ENCODE measurements at places on chromosomes 3 and 15.

GRCh38 chr3:113658107-113658506, 38.3 kb downstream of the USF3 start:
- no peak for DNase-seq

DNA sequence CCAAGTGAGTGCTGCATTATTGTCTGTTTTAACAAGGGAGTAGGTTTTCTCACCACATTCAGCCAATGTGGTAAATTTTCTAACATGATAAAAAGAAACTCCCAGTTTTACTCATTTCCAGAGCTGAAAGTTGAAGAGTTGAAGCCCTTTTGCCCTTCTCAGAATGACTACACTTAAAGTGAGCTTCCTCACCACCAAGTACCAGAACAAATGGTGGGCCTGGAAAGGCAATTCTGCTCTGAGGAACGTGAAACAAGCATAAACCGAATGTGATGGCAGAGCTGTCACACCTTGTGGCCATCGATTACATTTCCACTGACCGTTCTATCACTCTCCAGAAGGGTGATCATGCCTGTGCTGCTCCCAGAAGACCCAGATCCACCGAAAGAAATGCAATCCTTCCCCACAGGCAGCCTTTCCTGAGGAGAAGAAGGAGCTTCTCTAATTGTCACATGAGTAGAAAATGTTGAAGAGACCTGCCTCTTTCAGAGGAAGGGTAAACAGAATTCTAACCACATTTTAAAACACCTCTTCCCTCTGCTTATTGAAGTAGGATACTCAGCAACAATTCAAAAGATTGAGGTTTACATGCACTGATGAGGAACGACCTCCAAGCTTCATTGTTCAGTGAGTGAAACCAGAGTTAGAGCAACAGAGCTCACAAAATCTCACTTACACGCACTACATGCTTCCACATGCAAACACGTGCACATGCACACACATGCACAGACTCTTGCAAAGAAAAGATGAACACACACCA, 21.4 kb upstream of the CCR9 start:
- no peak for DNase-seq

DNA sequence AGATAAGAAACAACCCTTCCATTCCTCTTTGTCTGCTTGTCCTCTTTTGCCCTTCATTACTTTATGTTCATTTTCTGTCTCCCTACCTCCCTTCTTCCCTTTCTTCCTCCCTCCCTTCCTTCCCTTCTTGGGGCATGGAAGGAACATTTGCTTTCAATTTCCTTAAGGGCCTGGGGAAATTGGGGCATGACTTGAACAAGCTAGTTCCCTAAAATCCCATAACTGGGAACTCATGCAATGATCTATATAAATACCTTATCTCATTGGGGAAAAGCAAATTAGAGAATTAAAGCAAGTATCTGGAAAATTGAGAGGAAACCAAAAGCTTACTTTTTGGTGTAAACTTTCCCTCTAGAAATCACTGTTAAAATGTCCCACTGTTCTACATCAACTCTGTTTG, 35.7 kb downstream of the BOC start:
- DNase-seq, result no peak

DNA sequence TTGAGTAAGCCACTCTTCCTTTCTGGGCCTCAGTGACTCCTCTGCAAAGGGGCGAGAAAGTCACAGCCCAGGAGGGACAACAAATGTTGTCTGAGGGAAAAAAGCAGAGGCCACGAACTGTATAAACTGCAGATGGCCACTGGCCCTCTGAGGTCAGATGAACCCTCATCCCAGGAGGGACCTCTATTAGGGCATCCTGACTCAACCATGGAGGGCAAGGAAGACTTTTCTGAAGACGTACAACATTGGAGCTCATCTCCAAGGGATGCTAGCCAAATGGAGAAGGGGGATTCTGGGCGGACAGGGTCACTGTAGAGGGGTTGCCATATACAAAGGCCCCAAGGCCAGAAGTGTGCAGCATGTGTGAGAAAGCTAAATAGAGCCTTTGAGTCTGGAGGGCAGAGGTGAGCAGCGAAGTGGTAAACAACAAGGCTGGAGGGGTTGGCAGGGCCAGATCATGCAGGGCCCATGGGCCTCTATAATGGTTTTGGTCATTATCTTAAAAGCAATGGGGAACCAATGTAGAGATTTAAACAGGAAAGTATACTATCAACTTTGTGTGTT, 16.7 kb downstream of the GRAMD2A start:
- no peak for DNase-seq

DNA sequence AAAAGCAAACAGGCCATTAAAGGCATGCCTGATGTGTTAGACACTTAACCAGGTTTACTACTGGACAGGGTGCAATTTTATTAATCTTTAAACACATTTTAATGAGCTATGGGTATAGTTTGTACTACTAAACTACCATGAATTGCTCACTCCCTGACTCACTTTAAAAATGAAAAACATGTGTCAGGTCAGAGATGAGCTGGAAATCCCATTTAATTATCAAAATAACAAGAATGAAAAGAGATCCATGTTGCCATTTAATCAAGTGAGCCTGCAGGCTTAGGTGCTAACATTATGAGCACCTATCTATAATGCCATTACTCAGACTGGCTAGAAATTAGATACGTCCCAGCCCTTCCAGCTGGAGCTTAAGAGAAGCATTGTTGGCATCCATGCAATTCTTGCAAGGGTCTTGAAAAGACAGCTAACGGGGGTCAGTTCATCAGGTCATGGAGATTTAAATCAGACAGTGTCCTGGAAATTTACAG, 224.4 kb downstream of the THRB start:
- DNase-seq, result no peak

- DNase-seq, result no peak
These were observed 51.0 kb downstream of the ST8SIA2 start for GRCh38 chr15:92444631-92445030.

- DNase-seq, result no peak
These were observed 11.1 kb upstream of the CDV3 start for GRCh38 chr3:133562376-133562775.

GRCh38 chr3:102025606-102026270, 176.4 kb downstream of the NFKBIZ start:
- no peak for DNase-seq

- no peak for DNase-seq
These were observed 26.7 kb downstream of the C3orf20 start for GRCh38 chr3:14701676-14702075.

DNA sequence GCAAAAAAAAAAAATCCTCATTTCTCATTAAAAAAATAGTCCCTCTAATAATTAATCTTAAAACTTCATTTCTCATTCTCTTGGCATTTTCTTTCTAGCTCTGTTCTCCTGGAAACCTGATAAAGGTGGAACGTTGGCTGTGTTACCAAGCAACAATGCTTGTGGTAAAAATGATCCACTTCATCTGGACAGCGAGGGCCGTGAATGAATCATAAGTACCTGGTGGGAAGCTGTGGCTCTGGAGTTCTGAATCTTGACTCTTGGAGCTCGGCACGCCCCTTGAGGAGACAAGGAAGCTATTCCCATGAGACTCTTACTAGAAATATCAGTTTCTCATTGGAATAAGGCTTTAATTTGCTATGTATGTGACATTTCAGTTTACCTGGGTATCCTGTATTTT, 32.5 kb downstream of the BCL2L10 start:
- DNase-seq, result no peak

GRCh38 chr3:157418104-157418503, 18.5 kb upstream of the PTX3 start:
- no peak for DNase-seq

DNA sequence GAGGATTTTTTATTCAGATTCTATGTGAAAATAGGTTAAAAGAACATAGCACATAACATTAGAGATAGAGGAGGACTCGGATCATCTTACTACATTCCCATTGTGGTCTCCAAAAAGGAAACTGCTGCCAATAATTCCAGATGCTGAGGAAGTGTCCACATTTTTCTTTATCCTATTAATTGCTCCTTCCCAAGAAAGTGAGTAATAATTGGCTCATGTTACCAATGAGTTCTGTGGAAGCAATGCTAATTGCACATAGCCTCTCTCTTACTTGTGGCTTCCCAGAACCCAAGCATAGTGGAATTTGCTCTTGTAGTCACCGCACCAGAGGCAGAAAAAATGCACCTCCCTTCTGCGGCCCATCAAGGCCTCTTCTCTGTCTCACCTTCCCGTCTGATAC, 208.4 kb downstream of the PLOD2 start:
- DNase-seq, result no peak

GRCh38 chr3:110859993-110860392, 211.6 kb upstream of the NECTIN3 start:
- DNase-seq, result no peak

GRCh38 chr3:69143612-69144011, 21.2 kb upstream of the LMOD3 start:
- DNase-seq, result no peak

DNA sequence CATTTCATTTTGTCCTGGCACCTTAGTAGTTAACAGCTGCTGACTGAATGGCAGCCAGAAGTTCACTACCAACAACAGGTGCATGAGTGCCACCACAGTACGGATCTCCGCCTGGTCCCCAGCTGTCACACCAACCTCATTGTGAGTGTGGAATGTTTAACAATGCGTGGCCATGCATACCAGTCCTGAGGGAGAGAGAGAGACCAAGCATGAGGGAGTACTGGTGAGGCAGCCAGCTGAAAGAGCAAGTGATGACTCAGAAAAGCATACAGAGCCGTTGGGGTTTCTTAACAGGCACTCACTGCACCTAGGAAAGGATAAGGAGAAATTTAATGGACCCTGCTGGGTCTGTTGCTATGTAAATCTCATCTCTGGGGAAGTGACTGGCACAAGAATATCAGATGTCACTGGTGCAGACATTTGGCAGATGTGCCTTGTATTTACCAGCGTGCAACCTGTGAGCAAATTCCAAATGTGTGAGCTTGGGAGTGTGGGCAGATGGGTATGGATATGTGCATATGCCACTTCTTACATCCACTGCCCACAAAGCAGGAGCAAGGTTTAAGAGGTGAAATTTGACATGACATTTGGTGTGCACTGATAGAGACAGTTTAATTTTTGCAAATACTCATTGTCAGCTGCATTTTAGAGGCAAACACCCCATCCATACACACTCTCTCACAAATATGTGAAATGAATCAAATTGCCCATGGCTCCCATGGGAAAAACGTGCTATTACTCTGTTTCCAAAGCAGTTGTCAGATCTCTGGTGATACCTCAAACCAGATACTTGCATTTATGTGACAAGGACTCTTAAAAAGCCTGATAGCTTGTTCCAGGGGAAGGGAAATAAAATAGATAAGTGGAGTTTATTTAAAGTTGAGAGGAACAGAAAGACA, 245.2 kb upstream of the ARPP21 start:
- DNase-seq, result no peak

- DNase-seq, result no peak
These were observed 33.5 kb downstream of the ABCC5 start for GRCh38 chr3:183984127-183984740.

GRCh38 chr15:96703091-96703490, 372.6 kb downstream of the NR2F2 start:
- DNase-seq, result no peak

DNA sequence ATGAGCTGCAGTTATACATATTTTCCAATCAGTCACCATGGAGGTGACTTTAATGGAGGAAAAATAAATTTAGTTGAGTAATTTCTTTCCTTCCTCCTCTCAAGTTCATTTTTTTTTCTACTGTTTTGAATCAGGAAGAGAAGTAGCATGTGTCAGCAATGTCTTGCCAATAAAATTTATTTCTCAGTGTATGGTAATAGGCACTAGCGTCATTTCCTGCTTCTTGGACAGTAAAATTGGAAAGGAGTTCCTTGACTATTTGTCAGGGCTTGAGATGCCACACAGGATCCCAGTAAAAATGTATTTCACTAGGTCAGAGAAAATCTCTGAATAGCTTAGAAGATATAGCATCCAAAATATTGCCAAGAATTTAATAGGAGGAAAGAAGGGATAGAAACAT, 605.9 kb downstream of the ROBO1 start:
- no peak for DNase-seq

DNA sequence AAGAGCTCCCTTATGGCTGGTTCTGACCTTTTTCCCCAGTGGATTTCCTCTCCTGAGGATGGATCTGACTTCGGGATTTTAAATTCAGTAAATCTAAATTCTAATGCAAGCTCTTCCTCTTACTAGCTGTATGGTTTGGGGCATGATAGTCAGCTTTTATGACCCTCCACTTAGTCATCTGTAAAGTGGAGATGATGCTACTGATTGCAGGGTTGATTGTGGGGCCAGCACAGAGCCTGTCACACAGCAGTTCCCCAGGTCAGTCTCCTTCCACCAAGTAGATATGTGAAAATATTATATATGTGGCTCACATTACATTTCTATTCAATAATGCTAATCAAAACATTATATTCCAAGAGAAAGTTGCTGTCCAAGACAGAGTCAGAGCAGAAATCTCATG, 141.3 kb upstream of the UBE2E1 start:
- no peak for DNase-seq

GRCh38 chr3:39222462-39222861, 30.1 kb upstream of the XIRP1 start:
- DNase-seq, result no peak

GRCh38 chr3:30286811-30287210, 319.6 kb upstream of the TGFBR2 start:
- DNase-seq, result no peak

DNA sequence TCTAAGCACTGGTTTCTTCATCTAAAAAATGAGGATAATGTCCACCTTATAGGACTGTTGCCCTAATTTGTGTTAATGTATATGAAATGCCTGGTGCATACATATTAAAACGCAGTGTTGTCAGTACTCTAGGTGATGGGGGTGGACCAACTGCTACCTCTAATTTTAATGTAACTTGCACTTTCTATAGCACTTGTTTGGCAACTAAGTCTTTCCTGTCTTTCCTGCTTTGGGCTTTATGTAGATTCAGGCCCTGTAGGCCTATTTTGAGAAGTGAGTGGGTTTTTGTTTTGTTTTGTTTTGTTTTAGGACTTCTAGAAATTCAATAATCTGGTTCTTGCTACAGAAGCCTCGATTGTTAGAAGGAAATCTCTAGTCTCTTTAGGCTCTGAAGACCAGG, 21.2 kb downstream of the SLC7A14 start:
- DNase-seq, result no peak

- DNase-seq, result no peak
These were observed 88.7 kb downstream of the DMXL2 start for GRCh38 chr15:51533672-51534398.
